ENCODE measurements at places on chromosomes 7 and 10.

GRCh38 chr10:77359287-77359691, 278.3 kb downstream of the KCNMA1 start:
- no peak for DNase-seq

GRCh38 chr10:119535837-119536507, 6.5 kb downstream of the RGS10 start:
- DNase-seq: no peak

GRCh38 chr7:604001-604883, 84.6 kb upstream of the PDGFA start:
- DNase-seq: no peak

DNA sequence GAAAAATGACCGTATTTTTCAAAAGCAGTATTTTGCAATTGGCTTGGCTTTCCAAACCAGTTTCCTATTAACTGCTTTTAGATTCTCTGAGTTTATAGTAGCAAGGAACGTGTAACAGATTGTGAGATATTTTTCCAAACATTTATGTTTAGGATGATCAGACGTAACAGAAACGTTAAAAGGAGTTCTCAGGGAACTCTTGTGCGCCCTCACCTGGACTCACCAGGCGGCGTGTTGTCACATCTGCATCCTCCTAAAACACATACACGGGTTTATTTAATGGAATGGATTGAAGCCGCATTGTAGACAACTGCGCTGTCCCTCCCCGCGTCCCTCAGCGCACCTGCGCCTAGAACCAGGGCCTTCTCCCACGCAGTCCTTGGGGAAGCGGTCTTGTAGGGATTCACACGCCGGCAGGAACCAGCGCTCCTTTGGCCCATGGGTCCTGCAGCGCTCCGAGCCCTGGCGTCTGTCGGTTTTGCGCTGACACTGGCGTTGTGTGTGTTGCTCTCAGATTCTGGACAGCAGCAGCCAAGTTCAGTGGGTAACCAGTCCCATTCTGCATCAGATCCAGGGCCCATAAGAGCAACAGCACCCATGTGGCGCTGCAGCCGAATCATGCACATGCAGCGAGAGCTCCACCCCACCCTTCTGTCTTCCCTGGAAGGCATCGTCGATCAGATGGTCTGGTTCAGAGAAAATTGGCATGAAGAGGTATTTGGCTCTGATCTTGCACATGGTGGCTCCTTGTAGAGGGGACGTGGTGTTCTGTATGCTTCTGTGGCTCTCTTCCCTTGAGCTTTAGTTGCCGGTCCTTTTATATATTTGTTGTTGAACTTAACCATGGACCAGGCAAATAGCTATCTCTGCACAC, 114.9 kb downstream of the TRRAP start:
- no peak for DNase-seq

DNA sequence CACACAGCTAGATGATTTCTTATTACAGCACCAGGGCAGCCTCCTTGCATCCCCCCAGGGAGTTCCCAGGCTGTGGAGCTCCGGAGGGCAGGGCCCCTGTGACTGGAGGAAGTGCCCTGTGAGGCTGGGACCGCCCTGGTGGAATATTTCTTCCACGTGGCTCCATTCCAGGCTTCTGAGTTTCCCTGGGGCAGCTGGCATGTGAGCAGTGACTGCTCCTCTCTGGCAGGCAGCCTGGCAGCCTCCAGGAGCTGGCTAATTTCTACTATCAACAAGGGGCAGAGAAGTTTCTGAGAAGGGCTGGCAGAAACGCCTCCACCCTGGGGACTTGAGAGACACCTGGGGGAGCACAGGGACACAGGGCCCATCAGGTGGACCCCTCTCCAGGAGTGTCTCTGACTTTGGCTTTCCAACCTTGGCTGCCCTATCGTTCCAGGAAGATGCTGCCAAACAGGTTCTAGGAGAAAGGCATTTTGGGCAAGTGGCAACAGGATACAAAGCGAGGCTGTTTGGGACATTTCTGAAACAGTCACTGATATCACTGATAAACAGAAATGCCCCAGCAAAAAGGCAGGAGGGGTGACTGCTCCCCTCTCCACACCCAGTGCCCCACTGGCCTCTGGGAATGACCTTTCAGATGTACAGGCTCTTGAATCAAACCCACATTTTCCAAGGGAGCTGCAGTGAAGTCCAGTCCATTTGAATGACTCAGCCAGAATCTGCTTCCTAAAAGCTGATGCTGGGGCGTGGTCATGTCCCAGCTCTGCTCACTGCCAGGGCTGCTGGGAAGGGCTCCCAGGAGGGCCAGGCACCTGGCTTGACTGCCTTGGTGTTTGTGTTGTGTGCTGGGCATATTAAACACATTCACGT, 16.1 kb downstream of the MYOF start:
- DNase-seq: peak; percentile 95

- DNase-seq: no peak
Observed at GRCh38 chr7:144812379-144813283, 23.2 kb downstream of the TPK1 start.

DNA sequence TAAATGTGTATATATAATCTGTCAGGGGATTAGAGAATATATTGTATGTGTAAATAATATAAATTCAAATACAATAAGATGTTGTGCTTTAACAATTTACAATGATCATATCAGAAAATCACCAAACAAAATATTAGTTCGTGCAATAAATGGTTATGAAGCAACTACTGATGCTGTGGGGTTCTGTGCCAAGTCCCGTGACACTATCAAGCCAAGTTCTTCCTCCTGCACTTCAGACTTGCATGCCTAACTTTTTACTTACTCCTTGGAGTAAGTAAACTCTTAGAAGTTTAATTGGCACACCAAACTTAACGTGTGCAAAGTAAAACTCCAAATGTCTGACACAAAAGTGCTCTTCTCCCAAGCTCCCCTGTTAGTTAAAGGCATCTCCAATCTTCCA, 26.5 kb upstream of the TMEM254 start:
- DNase-seq: no peak

GRCh38 chr10:30600005-30600404, 29.5 kb downstream of the LYZL2 start:
- DNase-seq: no peak

DNA sequence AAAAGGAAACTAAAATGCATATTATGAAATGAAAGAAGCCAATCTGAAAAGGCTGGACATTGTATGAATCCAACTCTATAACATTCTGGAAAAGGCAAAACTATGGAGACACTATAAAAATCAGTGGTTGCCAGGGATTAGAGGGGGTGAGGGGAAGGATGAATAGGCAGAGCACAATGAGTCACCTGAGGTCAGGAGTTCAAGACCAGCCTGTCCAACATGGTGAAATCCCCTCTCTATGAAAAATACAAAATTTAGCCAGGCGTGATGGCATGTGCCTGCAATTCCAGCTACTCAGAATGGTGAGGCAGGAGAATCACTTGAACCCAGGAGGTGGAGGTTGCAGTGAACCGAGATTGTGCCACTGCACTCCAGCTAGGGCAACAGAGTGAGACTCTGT, 324.8 kb upstream of the PHYHIPL start:
- no peak for DNase-seq

DNA sequence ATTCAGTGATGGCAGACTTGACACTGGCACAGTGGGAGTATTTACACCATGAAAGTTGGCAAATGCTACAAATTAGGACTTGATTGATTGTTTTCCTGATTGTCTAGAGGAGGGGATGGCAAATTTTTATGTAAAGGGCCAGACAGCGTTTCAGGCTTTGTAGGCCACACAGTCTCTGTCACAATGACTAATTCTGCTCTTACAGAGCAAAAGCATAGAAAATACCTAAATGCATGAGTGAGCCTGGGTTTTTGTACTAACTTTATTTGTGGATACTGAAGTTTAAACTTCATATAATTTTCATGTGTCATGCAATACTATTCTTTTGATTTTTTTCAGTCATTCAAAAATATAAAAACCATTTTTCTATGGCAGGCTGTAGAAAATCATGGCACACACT, 9.0 kb upstream of the ARMS2 start:
- no peak for DNase-seq

DNA sequence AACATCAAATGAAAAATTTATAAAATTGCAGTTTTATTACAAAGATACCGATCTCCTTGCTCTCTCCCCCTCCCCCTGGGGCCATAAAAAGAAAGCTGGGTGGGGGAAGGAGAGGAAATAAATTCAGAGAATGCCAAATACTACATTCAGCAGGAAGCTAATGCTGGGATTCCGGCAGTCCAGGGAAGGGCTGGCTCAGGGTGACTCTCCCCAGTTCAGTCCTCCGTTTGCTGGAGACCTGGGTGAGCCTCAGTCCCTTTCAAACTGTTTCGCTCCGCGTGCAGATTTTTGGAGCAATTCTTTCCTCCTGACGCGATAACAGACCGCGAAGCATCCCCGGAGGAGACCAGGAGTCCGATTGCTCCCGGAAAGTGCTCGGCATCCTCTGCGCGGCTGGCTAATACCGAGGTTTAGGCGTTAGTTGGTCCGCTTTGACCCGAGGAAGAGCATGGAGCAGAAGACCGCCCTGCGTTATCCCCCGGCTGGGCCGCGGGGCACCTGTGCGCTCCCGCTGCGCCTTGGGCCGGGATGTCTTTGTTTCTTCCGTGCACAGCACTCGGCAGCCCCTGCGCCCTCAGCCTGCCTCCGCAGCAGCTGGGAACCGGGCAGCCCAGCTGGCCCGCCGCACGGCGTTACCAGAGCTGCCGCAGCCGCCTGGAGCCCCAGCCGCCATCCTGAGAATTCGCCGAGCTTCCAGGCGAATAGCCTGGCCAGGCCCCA, 3.9 kb upstream of the HOXA2 start:
- DNase-seq: no peak

- DNase-seq: no peak
Observed at GRCh38 chr10:131315344-131315743, 3.8 kb upstream of the TCERG1L start.

DNA sequence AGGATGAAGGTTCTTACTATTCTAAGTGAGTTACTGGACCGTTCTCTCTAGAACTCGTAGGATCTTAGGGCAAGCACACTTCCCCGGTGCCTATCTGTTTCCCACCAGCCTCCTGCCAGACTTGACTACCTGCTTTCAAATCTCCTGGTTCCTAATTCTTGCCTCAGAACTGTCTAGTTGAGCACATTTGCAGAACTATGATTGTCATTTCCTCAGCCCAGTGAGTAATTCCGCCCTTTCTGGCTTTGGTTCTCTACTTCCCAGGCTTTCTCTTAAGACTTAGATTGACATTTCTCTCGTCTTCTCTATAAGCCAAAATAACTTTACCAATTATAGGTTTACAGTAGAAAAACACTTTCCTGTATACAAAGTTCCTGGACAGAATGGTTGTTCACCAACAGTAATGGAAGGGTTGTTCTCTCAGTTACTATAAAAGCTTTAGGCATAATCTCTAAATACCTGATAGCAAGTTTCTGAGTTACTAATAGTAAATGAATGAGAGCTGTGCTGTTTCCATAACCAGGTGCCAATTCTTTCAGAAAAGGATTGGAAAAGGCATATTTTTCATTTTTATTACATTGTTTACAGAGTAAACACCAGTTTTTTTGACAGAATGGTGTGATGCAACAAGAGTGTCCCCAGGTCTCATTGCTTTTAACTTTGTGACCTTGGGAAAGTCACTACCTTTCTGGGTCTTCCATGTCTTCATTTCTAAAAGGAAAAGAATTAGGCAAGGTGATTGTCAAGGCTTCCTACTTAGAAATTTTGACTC, 41.1 kb downstream of the PLEKHA8 start:
- no peak for DNase-seq

DNA sequence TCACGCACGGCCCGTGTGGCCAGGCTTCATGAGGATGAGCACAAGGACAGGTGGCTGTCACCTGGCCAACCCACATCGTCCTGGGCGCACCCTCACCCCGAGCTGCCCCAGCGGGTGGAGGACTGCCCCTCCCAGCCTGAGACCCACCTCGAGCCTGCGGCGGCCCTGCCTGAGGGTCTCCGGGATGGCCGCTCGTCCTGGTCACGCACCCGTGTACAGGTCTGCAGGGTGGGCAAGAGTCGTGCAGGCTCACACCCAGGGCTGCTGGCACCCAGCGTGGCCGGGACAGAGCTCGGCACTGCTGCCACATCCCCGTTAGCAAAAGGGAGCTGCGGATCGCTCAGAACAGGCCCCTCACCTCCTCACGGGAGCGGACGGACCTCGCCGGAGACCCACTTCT, 14.4 kb upstream of the UTF1 start:
- no peak for DNase-seq

- no peak for DNase-seq
Observed at GRCh38 chr7:92987095-92987494, 130.7 kb downstream of the SAMD9 start.

- DNase-seq: peak; percentile 0
Observed at GRCh38 chr10:117997673-117998072, 49.1 kb downstream of the RAB11FIP2 start.

DNA sequence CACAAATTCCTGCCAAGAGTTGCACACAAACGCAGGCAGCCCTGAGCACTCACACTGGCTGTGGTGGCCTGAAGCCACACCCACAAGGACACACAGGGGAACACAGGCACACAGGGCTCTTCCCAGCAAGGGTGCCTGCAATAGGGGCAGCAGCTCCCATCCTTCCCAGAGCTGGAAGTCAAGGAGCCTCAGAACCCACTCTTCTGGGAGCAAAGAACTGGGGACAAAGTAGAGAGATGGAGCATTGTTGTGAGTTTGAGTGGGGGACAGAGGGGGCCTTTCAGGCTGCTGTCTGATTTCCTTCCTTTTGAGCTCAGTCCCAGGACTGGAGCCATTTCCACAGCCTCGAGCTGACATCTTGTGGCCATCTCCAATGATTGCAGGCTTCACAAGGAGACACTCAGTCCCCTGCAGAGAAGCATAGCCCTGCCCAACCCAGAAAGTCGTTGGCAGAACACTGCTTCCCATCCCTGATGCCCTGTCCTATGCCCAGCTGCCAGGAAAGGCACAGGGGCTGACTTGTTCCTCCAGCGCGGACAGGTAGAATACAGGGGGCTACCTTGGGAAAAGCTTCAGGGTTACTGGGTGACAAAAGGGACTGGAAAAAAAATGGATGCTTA, 34.4 kb upstream of the SLF2 start:
- DNase-seq: peak; percentile 45

DNA sequence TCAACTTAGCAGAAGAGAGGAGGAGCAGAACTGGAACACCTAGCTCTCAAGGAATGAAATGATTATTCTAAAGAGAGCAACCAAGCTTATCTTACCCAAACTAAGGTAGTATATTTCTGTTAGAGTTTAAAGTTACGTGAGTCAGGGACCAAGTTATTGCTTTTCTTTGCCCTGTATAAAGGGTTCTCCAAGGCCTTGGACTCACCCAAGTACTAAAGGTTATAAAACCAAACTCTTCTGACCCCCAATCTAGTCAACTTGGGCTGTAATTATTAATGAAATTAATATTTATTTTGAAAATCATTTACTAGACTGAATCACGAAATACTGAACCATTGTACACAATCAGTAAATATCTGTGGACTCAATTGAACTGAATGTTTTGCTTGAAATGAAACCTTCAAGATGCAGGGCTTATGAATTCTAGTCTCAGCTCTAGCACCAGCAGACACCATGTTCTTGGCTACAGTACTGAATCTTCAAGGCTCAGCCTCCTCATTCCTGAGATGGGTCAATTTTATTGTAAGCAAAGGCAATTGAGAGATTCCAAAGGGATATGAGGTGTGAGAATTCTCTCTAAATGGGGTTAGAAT, 1.8 kb upstream of the CYP2C19 start:
- DNase-seq: no peak

GRCh38 chr10:97384156-97384555, 17.0 kb downstream of the RRP12 start:
- no peak for DNase-seq

All from SW 1271 (cell line).